ENCODE measurements at places on chromosomes 3 and 15.
A peak's percentile ranks its signal among the peaks of the same experiment; 100 is the strongest.

GRCh38 chr3:197093871-197094270 lies 64.3 kb upstream of the MELTF start:
- no peak for DNase-seq

DNA sequence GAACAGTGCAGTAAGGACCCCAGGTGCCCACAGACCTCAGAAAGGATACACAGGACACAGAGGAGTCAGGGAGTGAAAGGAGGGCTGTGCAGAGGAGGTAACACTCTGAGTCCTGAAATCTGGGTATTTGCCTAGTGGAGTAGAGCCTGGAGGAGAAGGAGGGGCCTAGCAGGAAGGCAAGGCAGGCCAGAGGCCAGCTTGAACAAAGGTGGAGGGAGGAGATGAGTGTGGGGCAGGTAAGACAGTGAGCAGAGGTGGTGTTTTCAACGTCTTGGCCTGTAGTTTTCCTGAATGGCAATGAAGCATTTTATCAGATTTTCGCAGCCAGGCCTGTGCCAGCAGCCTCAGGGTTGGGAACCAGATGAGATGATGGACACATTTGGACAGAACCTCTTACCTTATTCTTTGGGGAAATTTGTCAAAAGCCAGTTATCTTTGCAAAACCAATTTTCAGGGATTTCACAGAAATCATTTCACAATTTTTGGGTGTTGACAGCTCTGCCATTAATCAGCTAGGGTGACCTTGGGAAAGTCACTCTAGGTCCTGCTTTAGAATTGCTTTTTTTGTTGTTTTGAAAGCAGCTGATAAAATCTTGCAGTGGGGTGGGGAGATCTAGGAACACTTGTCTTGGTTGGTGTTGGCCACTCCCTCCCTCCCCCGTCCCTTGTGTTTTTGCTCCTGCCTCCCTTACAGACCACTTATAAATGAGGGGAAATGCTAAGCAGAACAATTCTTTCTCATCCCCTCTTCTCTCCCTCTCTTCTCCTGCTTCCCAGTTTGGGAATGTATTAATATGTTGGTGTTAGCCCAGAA lies 38.4 kb downstream of the SPSB4 start:
- DNase-seq: no peak

- DNase-seq: peak; percentile 79
Measured at GRCh38 chr3:52238193-52238760, 681 bp downstream of the TWF2 start.

DNA sequence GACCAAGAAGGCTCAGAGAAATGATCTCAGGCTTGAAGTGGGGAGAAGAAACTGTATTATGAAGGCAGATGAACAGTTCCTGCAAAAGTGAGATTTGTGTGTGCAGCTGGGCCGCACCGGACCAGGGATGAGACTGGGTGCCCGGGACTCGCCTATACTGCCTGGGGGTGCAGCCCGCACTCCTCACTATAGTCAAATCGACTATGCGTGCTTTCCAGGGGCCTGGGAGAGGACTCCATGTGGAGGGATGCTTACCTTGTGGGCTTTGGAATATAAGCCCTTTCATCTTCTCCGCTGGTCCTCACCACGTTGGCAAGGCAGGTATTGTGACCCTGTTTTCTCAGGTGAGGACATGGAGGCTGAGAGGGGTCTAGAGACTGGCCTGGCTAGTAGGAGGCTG lies 32.9 kb upstream of the APOD start:
- no peak for DNase-seq

GRCh38 chr15:40091861-40092255 lies 16.8 kb downstream of the BMF start:
- no peak for DNase-seq

DNA sequence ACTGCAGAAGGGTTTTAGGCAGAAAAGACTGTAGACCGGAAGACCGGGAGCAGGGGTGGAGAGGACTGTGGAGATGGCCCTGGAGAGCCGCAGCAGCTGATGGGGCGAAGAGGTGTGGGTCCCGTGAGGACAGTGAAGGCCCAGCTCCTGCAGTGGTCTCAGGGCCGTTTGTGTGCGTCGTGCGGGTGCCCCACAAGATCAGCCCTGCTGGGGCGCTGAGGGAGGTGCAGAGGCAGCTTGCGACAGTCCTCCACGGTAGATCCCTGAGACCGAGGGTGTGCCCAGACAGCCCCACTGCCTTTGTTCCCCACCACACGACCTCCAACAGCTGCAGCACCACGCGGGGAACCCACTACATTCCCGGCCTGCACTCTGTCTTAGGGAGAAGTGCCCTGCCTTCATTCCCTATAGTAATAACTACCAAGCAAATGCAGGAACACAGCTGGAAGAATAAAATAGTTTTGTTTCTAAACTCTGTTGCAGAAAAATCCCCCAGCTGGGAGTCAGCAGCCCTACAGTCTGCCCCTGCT lies 19.0 kb upstream of the CRABP1 start:
- no peak for DNase-seq

DNA sequence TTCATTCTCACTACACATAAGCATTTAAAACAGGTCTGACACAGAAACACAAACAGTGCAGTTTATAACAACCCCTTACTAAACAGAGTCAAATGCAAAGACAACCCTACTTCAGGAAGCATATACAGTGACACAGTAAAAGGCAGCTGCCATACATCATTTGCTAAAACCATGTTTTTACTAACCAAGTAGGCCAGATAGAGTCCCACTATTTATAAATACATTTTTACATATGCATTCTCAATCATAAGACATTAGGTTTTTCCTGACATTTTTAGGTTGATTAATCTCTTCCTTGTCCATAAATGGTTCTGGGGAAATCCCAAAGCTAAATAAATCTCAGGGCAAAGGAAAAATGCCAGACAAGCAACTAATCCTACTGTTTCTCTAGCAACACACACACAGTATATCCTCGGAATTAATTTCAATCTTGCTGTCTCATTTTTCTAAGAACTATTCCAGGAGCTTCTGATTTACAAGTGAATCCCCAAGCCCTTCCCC lies 39.0 kb downstream of the CHAC1 start:
- no peak for DNase-seq

- DNase-seq: no peak
Measured at GRCh38 chr3:181358562-181358961, 353.2 kb upstream of the SOX2 start.

GRCh38 chr3:32237670-32238452 lies 619 bp upstream of the CMTM8 start:
- DNase-seq: peak; percentile 71

DNA sequence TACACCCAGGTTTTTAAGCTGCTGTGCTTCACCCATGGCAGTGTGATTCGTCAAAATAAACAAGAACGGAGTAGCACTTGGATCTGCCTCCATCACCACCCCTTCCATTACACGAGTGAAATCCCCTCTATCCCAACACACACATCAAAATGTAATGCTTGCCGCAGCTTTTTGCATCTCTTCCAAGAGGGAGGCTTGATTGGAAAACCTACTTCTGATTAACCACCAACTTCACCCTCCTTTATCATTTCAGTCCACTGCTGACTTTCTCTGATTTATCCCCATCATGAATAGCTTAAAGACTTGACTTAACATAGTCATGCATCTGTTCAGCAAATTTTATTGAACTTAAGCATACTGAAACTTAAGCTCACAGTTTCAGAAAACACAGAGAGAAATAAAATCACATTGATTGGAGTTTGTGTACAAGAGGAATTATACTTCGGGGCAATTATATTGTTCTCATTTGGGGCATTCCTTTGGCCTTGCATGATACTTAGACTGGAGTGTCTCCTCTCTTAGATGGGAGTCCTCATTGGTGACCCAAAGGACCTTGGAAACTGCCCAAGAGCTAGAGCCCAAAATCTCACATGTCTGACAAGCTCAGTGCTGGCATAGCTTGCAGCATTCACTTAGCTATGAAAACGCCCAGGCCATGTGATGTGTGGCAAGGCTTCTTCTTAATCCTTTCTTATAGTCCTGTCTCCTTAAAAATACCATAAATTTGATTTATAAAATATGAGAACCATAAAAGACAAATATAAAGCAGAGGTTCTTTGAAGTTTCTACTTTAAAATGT lies 124.3 kb upstream of the UMPS start:
- DNase-seq: no peak

- DNase-seq: no peak
Measured at GRCh38 chr3:112802338-112802737, 44.3 kb downstream of the CD200R1L start.

- DNase-seq: no peak
Measured at GRCh38 chr15:60272623-60273022, 125.2 kb downstream of the ANXA2 start.

DNA sequence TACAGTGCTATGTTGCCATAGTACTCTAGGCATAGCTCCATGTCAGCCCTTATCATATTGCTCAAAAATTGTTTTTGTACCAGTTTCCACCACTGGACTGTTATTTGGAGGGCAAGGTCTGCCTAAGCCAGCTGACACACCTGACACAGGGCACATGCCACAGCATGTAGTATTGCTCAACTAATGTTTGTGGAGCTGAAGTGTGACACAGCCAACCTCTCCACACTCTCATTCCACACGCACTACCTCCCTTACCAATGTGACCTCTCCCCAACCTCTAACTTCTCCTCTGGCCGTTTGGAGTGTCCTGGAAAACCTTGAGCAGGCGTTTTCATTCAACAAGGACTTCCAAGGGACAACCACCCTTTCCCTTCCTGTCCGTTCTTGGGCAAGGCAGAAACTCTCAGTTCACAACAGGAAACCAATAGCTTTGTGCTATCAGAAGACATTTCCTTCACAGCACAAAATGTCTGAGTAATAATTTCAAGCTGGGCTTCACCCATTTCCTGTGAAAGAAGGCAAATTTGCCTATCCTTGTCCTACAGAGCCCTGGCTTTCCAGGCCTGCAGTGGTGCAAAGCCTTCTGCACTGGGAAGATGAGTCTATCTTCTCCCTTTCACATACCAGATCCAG lies 38.4 kb downstream of the TLNRD1 start:
- DNase-seq: no peak

DNA sequence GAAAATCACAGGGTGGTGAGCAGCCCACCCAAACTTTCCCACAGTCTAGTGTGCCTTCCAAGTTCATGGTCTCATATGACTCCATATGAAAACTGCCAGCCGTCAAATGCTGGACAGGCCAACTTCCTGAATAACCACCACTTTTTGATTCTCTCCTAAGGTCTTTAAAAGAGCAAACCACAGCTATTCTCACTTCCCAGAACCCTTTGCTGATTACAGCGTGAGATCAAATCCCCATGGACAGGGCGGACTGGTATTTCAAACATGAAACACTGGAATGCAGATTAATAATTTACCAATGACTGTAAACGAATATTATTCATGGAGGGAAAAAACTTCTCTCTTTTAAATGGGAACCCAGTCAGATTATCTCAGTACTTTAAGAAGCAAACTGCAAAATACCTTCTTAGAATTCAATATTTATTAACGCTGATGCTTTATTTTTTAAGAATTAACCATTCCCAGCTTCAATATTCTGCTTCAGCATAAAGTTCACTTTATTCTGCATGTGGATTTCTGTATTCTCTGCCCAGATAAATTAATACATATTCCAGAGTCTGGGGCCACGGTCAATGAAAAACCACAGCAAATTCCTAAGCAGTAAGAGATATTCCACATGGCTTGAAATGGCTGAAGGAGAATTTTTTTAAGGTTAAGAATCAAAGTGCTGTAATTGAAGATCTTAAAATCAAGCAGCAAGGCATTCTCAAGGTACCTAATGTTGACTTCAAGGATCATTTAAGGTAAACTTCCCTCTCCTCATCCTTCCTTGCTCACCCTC lies 42.9 kb downstream of the MYO1E start:
- DNase-seq: peak; percentile 43

DNA sequence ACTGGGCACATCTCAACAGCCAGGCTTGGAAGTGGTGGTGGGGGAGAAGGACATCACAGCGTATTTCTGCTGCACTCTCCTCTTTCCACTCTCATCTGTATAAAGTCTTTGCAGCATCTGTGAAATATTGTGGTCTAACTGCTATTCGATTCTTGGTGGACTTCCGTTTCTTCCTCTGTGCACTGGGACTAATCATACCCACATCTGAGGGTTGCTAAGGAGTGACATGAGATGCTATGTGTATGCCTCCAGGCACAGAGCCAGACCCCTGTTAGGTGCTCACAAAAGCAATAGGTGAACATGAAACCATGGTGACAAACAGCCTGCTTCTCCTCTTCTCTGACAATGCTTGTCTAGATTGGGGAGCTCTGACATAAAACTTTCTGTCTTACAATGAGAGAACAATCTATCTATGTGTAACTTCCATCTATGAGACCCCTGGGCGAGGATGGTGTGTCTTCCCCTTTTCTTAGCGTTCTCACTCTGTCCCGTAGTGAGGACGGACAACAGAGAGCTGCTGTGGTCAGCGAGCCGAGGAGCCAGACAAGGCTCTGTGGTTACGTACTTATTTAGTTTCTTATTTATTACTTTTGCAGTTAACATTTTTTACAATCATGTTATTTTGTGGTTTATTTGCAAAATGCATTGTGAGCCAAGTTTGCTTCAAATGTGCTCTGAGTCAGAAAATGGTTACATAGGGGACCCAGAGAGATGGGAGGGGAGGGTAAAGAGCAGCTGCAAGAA lies 196.7 kb upstream of the TPRG1 start:
- peak; percentile 38 for DNase-seq

DNA sequence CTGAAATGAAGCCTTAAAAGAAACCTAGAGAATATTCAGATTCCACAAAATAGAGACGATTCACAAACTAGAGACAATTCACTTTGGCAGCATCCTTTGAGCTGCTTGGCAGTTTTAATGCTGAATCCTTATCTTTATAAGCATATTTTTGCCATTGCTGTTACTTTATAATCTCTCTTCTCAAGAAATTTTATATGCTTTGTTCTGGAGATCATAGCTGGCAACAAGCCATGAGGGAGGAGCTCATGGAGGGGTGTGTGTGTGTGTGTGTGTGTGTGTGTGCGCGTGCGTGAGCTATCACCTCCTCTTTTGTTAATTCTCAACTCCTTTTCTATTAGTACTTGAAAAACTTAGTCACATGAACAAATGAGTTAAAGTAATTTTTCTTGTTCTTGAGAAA lies 495.0 kb upstream of the RGMA start:
- DNase-seq: no peak

DNA sequence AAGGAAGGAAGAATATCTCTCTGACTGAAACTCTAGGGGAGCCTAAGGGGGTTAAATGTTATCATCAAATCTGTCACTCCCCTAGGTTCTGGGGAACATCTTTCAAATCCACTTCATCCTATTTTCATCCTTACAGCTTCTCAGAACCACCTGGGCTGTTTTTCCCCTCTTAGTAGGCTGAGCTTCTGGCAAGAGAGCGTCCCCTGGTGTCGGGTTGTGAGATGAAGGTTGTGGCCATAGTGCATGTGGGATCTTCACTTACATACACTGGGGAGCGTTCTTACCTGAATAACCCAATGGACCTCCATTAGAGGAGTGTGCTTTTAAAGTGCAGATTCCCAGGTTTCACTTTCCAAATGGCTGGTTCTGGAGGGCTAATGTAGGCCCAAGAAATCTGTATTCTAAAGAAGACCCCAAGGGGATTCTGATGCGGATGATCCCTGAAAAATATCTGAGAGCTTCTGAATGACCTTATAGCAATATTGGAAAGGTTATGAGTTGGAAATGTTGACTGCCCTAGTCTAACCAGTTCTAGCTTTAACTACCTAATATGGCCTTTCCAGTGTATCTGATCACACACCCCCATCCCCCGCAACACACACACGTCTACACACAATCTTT lies 663.7 kb downstream of the AGBL1 start:
- peak; percentile 22 for DNase-seq
